ENCODE measurements at places on chromosomes 2 and 18.

DNA sequence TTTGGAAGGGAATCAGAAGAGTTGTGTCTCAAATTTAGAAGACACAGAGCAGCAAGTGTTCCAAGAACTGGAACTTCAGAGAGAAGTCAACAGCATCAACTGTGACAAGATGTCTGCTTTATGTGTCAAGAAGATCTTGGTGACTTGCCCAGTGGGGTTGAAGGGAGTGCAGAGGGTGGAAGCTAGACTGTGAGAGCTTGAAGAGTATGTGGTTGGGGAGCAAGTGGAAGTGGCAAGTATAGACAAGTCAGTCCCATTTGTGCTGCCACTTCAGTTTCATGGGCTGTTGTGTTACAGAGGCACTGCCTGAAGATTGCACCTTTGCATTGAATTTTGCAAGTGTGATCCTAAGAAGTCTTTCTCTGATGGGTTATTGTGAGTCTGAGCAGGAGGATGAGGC, 68.7 kb upstream of the MC2R start:
- no peak for DNase-seq

DNA sequence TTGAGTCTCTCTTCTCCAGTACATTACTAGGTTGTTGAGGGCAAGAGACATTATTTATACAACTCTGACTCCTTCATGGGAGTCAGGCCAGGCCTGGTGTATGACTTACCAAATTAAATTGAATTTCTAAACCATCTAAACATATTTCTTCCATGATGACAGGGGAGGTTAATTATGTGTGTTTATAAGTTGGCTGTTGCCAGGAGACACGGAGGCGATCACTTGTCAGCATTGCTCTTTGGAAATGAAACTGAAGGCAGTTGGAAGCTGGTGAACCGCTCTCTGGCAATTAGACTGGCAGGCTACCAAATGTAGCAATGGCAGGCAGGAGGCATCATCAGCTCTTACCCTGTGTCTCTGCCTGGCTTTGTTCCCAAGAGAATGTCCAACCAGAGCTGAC, 241.4 kb downstream of the KCNS3 start:
- DNase-seq = no peak

DNA sequence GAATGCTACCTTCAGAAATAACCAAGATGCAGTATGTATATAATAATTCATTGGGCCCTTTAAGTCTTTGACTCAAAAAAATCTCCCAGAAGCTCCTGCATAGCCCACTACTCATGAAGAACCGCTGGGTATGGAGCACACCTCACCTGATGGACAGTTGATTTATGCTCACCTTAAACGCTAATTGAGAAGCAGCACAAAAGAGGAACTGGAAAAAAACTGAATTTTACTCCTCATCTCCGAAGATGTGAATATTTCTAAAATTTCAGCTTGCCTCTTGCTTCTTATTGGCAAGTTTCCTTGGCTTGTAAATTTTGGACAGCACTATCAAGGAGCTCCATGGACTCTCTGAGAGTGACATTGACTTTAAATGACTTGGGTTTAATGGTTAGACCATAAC, 5.5 kb downstream of the CYP1B1 start:
- DNase-seq = no peak

DNA sequence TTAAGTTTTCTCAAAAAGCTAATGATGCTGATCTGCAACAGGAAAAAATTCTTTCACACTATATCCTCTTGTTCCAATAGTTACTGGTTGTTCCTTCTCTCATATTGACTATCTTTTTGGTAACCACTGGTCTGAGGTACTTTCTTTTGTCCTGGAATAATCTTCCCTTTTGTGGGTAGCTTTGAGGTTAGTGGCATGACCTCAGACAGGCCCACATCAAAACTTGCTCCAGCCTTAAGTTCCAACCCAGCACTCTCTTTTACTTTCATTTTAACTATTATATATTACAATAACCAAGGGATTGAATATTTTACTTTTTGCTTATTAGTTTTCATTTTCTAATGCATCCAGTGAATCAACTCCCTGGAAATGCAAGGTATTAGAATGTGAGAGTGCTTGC, 9.5 kb downstream of the REG1A start:
- DNase-seq = no peak
